AG09319 (cell line): ENCODE measurements at places on chromosomes 1 and 21.

DNA sequence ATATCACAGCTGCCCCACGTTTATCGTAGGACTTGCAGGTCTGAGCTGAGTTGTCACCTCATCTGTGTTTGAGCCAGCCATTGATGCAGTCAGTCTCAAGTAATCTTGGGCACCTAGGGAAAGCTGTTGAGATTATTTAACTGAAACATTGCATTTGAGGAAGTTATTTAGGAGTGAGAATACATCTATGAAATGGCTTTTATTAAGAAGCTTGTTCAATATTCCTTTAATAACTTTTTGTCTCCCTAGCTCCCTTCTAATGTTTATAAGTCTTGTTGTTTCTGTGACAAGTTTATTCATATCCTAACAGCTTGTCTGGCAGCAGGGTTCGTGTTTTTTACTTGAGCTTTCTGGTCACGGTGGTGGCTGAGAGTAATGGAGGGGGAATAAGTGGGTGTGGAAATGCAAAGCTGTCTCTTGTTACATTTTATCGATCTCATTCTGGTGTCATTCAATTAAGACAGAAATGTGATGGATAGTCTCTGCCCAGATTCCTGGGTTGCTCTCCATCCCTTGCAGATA lies 555.9 kb downstream of the USP25 start:
- no peak for DNase-seq

DNA sequence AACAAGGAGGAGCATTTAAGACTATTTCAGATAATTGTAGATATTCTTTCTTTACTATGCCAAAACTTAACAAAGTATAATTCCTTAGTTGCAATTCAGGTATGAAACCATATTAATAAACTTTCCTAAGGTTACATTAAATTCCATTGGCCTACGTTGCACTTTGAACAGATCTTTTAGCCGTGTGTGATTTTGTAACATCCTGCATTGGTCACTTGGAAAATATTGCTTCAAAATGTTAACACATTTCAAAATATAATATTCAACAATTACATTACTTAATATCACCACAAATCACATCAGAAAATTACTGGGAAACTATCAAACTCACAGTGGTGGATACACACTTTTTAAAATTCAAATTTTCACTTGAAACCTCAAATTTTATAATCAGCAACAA lies 20.2 kb downstream of the ETS2 start:
- DNase-seq: no peak

DNA sequence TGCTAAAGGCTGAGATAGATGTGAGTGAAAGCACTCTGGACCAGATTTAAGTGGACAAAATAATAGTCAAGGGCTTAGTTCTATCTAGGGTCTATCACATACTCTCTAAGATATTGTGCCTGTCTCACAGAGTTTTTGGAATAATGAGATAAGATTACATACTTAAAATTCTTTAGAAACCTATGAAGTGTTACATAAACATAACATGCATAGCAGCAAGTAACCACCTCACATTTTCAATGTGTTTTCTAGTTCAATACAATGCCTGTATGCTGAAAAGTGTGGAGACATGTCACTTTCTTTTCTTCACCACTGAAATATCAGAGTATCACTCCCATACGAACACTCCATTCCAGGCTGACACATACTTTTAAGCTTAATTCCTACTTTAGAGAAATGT lies 16.2 kb downstream of the SDCCAG8 start:
- no peak for DNase-seq

- no peak for DNase-seq
Measured at GRCh38 chr1:109557520-109557919, 9.1 kb downstream of the GNAI3 start.

DNA sequence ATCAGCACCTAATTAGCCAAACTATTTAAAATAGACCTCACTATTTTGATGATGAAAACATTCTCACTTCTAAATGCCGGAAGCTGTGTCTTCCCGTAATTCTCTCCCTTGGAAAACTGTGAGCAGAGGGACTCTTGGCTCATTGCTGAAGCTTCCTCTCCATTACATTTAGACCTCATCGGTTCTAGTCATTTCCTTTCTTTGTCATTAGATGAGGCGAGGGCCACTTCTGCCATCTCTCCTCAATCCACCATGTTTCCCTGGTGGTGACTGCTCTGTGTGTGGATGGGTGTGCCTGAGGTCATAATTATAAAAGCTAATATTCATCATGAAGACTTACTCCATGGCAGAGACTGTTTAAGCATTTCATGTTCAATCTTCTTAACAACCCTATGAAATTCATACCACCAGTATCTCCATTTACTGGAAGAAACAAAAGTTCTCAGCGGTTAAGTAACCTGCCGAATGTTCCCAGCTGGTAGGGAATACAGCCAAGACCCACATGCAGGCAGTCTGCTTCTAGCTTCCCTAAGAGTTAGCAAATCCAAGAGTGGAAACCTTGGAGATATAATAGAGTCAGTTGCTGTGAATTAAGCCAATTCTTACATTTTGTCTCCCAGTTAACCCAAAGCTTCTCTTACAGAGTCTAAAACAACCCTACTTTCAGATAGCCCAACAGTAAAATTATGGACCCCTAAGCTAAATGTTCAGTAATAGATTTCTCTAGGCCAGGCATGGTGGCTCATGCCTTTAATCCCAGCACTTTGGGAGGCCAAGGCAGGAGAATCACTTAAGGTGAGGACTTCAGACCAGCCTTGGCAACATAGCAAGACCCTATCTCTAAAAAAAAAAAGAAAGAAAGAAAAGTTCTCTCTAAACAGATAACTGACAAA lies 156.2 kb downstream of the ZBTB18 start:
- peak; percentile 10 for DNase-seq

GRCh38 chr1:16012590-16013219 lies 5.1 kb downstream of the HSPB7 start:
- no peak for DNase-seq

DNA sequence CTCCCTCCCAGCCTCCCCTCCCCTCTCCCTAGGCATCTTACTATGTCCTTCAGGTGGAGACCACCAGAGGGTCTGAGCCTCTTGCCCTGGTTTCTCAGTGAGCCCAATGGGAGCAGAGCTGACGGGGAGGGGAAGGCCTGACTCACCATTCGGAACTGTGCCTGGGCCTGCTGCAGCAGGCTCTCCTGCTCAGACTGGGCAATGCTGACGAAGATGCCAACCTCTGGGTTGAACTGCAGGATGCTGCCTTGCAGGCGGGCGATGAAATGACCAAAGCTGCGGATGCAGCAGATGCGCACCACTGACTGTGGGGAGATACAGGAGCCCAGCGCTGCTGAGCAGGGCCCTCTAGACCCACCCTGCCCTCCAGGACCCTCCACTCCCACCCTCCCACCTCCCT lies 11.0 kb upstream of the PAQR6 start:
- no peak for DNase-seq

DNA sequence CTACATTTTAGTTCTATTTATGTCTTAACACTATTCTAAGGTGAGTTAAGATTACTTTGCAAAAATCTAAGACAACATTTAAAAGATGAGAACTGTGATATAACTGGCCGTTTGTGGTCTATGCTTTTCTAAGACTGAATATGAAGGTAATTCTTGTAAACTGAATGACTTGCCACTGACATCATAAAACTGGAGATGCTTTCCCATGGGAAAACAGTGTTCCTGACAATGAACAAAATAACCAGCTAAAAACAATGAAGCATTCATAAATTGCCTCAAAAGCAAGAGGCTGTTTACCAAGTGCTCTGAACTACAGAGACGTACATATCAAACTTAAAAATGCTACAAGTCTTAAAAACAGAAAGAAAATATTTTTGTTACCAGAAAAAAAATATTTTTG lies 54.7 kb downstream of the APP start:
- DNase-seq: peak; percentile 14

GRCh38 chr1:61950418-61950817 lies 208.1 kb downstream of the PATJ start:
- DNase-seq: no peak

- DNase-seq: no peak
Measured at GRCh38 chr1:182611787-182612186, 7.6 kb upstream of the RGS16 start.

GRCh38 chr21:25330266-25330665 lies 277.0 kb downstream of the MRPL39 start:
- no peak for DNase-seq

DNA sequence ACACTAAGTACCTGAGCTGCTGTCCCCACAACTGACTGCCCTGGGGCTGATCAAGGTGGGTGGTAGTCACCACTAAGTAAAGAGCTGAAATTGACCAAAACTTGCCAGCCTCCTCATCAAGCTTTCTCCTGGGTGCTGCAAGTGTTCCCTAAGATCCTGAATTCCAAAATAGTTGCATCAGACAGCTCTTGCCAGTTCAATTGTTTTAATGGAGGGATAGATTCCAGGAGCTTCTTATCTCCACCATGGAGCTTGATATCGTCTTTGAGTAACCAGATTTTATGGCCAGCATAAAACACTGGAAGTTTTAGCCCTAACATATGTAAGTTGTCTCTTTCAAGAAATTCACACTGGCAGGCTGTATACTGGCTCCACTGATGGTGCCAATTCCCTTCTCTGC lies 90.3 kb downstream of the NID1 start:
- DNase-seq: no peak

- no peak for DNase-seq
Measured at GRCh38 chr1:41776891-41777441, 141.8 kb downstream of the HIVEP3 start.

GRCh38 chr1:157963713-157964112 lies 29.7 kb upstream of the KIRREL1 start:
- peak; percentile 23 for DNase-seq

- no peak for DNase-seq
Measured at GRCh38 chr1:99745684-99746083, 20.8 kb downstream of the FRRS1 start.

DNA sequence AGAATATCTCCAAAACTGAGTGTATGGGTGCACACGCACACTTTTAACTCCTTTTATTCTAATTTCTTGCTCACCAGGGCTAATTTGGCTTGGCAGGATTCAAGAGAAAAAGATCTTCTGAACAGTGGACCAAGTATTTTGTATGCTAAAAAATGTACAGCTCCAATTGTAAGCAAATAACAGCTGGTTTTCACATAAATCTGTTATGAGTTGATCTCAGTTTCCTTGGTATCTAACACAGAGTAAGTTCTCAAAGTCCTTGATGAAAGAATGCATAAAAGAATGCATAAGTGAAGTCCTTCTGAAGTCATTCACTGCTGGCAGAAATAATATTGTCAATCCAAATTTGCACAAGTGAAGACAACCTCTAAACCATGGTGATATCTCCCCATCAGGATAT lies 213.0 kb downstream of the OMA1 start:
- no peak for DNase-seq

DNA sequence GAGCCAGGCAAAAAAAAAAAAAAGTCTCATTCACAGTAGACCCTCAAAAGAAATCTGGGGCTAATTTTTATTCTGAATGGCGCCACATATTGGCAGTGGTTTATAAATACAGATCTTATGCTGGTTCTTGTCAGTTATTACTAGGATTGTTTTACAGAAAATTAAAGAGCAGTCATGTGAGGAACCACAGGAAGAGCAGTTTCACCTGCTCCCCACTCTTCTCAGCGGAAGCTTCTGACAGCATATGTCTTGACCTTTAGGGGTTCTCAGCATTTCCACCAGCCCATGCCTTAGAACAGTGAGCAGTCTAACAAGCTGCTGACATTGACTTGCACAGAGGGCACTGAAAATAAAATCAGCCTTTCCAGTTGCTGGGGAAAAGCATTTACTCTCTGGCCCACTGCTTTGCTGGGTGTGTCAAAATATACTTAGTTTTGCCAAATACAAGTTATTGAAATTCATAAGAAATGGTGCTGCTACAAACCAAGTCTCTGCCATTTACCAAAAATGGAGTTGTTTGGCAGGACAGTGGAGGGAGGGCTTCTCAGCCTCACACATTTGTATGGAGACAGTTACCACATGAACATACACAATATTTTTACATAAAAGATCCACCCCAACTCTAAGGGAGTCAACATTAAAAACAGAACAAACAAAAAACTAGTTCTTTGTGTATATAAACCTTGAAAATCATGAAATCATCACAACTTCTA lies 144.2 kb downstream of the SYT2 start:
- no peak for DNase-seq

GRCh38 chr21:34618941-34619340 lies 4.0 kb upstream of the RCAN1 start:
- DNase-seq: no peak

DNA sequence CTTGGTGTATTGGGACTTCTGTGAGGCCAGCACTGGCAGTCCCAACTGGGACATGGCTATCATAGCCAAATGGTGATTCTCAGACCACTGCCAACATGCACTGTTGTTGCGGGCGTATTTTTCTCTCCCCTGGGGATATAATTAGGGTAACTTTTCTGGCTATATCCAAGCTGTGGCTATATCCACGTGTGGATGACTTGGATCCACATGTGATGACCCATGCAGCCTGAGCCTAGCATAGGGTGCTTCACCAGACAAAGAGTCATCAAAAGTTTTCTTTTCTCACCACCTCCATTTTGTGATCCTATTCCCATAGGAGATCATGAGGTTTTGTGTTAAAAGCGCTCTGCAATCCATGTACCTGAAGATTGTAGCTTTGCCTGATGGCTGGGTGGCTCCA lies 51.2 kb upstream of the CSF3R start:
- DNase-seq: no peak

DNA sequence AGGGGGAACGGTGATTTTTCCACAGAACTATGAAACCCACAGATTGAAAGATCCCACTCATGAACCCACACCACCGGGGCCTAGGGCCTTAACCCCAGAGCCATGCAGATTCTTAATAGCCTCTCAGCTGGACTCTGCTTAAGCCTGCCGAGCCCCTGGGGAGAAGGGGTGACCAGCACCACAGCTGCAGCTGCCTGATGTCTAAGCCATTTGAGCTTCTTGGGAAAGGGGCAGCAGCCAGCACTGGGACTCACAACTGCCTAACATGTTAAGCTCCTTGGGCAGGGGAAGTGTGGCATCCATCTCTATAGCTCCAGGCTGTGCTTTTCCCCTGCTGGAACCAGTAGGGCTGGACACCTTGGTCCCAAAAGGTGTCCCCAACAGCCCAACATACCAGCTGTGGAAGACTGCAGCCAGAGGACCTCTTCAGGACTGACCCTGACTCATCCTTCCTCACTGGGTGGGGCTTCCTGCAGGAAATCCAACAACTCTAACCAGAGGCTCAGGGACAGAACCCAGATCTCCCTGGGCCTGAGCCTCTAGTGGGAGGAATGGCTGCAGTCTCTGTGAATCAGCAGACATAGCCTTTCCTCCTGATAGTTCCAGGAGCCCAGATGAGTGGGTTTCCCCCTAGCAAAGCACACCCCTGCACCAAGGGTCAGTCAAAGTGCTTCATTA lies 34.6 kb upstream of the FMO3 start:
- no peak for DNase-seq

- DNase-seq: no peak
Measured at GRCh38 chr1:28172713-28173150, 3.8 kb downstream of the PTAFR start.

- no peak for DNase-seq
Measured at GRCh38 chr1:36349241-36349671, 25.8 kb upstream of the EVA1B start.

DNA sequence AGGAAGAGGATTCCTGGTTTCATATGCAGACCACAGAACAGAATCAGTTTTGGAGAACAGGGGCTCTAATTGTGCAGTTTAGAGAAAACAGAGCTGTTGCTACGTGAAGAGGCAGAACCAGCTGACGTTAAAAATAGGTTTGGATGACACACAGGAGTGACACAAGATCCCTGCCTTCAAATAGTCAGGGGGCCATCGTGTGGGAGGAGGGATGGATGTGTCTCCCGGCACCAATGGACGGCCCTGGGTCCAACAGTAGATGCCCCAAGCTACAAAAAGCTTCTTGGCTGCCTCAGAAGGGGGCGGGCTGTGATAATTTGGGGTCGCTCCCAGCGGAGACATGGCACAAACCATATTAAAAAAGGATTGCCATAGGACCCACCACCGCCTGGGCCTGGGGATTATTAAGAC lies 87.8 kb downstream of the MRPL37 start:
- DNase-seq: no peak

- DNase-seq: no peak
Measured at GRCh38 chr1:231857609-231858135, 231.1 kb downstream of the DISC1 start.
